ENCODE measurements at places on chromosomes 1 and 21.
A peak's percentile ranks its signal among the peaks of the same experiment; 100 is the strongest.

- no peak for DNase-seq
Measured at GRCh38 chr1:55827350-55827749, 612.2 kb upstream of the USP24 start.

DNA sequence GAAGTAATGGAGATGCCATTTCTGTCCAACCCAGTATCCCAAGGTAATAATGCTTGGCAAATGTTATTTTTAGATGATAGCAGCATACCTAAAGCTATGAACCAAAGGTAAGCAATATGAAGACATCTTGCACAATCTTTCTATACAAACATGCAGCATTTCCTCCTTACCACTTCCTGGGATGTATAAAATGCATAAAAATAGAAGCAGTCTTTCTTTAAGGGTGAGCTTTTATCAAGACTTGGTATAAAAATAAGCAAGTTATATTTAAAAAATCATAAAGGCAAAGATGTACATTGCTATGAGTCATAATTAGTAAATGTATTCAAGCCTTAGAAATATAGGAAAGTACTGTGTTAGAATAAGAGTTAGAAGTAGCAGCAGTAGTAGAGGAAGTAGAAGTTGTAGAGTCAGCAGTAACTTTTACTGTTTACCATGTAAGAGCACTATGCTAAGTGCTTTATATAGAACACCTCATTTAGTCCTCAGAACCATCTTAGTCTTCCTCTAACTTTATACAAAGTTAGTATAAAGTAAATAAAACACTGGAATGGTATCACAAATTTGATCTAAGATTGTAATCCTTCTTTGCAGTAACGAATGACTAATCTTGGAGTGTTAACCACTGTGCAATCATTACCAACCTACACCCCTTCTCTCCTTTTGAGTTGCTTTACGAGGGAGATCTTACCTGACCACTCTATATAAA lies 371.3 kb downstream of the VAV3 start:
- DNase-seq = no peak

DNA sequence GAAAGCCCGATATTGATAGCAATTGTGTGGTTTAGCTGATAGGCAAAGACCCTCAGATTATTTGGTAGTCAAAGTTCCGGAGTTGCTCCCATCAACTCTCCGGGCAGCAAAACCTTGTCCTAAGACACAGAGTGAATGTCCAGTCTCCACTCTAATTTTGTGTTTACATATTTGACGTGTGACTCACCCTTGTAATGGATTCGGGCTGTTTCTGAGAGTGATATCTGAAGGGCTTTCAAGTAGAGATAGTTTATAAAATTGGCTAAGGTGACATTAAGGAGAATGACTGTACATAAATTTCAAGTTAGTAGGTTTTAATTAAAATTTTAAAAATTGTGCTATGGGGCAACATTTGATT lies 154.2 kb downstream of the CNIH3 start:
- no peak for DNase-seq

DNA sequence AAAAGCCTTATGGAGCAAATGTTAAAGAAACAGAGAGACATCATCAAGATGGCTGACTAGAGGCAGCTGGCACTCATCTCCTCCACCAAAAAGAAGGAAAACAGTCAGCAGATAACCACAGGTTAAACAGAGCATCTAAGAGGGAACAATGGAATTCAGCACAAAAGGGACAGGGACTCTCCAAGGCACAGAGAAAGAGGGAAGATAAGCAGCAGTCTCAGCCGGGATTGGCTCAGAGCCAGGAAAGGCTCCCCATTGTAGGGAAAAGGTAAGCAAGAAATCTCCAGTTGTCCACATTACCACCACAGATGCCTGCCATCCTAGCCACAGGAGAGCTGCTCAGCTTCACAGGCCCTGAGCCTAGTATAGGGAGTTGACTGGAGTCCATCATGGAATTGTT lies 605.5 kb downstream of the SMYD3 start:
- DNase-seq = no peak

DNA sequence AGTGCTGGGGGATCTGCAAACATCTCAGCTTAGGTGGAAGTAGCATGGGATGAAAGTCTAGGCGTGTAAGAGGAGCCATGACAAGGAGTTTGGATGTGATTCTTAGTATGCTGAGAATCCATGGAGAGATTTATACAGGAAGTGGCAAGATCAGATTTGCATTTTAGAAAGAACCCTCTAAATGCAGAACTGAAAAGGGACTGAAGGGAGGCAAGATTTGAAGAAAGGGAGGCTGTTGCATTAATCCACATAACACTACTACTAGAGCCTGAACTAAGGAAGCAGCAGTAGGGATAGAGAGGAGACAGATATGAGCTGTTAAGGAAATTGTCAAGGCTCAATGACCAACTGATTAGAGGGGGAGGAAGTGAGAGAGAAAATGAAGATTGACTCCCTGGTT lies 9.8 kb downstream of the C1orf74 start:
- DNase-seq = no peak

DNA sequence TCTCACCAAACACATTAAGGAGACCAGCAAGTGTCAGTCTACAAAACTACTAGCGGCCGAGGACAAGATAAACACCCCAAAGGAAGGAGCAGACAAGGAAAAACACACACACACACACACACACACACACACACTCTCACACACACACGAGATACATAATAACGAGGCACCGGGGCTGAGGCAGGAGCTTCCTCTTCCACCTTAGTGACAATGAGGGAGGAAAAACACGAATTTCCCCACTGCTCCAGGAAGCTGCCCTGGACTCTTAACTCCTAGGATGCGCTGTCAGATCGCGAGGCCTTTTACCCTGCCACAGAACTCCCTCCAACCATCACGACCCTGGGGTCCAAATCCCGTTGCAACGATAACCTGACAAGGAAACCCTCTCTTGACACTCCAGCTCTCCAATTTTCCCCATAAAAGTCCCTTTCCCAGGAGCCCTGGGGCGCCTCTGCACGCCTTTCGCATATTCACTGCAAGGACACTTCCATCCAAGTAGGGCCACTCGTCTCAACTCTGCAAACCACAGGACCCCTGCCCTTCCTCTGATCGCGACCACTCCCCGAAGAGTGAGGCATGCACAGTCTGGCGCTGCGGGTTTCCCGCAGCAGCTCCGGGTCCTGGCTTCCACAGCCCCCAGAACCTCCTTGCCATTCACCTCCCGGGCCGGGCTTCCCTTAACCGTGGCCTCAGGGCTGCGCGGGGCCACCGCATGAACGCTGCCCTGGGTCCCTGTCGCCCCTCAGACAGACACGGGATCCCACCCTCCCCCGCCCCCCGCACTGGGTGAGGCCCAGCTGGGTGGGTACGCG lies 581 bp downstream of the ETV3 start:
- no peak for DNase-seq

DNA sequence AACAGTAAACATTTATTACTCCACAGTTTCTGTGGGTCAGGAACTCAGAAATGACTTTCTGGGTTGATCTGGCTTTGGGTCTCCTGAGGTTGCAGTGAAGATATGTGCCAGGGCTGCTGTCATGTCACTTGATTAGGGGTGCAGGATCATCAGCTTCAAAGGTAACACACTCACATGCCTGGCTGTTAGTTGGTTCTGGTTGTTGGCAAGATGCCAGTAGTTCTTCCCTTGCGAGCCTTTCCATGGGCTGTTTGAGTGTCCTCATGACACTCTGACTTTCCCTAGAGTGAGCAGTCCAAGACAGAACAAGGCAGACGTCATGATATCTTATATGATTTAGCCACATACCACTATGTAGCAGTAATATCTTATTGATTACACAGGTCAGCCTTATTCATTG lies 1.8 kb downstream of the SWT1 start:
- no peak for DNase-seq

DNA sequence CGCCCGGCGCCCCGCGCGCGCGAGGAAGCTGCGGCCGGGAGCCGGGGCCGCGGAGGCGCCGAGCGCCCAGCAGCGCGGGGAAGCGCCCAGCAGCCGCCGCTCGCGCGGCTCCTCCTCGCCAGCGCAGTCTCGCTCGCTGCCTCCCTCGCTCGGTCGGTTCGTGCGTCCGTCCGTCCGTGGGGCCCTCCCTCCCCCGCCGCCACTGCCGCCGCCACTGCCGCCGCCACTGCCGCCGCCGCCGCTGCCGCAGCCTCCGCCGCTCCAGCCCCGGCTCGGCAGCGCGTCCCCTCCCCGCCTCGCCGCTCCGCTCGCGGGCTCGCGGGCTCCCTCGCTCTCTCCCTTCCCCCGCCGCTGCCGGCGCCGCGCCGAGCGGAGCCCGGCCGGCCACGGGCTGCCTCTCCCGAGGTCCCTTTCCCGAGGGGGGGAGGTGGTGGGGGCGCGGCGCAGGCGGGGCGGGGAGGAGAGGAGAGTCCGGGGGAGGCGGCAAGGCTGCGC lies at the start of gene KCND3:
TSS of gene KCND3 (minus strand) at position 138 of the 495 bp plus-strand sequence.
- DNase-seq = peak; percentile 26

GRCh38 chr1:145942871-145943270 lies 14.9 kb downstream of the LIX1L start:
- no peak for DNase-seq

DNA sequence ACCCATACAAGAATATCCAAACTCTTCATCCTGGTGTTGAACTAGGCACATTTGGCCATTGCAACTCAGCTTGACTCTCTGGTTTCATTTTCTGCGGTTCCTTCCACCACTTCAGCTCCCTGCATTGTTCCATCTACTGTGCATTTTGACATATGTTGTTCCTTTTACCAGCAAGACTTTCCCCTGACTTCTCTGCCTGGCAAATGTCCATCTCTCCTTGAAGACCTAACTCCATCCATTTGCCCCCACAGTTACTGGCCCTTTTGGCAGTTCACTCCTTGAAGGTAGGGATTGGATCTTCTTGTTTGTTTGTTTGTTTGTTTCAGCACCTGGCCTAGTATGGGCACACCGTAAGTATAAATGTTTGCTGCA lies 8.7 kb downstream of the PADI2 start:
- no peak for DNase-seq

All from hindlimb muscle (tissue), 1 donor.